Activated T-cell treated with anti-CD3 and anti-CD28 coated beads, Interleukin-2, amount 50 U/mL, for 72 hours (primary cell): ENCODE measurements at places on chromosomes 3 and 15. TPM values are rescaled to one million over a fixed set of nuclear protein-coding genes. Genes with fewer than 3 reads are reported as not detected.

DNA sequence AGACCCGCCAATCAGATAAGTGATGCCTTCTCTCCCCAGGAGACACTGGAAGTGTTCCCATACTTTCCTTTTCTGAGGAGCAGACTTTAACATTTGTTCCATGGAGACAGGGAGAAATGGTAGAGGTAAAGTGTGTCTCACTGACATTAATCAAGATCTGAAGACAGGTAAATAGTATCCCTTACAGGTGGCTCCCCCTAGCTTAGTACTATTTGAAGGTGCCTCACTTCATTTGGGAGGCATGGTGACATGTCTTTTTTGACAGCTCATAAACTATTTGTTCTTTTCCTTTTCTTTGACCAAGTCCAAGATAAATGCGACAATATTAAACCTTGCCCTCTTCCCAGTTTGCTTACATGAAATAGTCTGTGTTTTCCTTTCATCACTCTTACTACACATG lies 485.6 kb upstream of the IL12A start:
- DNase-seq = no peak

Gene REC114
- not detected for total RNA-seq

DNA sequence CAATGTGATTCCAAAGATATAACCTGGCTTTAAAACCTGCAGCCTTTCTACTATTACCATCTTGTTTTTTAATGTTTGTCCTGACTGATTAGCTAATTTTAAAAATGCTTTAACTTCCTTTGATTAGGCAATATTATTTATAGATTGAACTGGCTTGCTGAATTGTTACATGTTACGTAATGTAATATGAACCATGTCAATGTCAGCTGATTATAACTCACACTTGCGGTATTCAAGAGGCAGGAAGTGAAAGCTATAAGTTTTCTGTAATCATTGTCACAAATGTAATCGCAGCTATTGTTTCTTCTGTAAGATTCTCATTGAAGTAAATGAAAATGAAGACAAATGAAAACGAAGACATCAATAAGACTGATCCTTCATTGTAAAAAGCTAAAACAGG lies 146.8 kb downstream of the ROBO2 start:
- DNase-seq = no peak

Gene CKMT1B
- not detected for total RNA-seq

DNA sequence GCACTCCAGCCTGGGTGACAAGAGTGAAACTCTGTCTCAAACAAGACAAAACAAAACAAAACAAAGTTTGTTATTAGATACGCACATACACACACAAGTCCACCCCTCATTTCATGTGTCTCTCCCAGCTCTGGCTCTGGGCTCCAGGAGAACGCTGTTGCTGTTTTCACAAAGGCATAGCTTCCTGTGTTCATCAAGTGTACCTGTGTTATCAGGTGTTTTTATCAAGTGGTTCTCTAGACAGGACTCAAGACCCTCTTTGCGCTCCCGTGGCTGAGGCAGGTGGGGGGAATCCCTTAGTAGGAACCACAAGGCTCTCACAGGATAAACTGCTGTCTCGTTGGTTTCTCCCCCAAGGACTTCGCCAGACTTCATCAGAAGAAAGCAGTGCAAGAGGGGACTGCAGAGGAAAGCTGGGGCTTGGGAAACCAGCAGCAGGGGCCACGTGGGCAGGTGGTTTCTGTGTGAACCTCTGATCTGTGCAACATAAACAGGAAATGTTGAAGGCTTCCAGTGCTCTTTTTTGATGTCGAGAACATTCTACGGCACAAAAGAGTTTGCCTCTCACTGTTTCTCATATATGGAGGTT lies 6.9 kb upstream of the PPP1R2 start:
- peak; percentile 79 for DNase-seq

GRCh38 chr3:108064293-108064887 lies 26.4 kb downstream of the CD47 start:
- DNase-seq = no peak
